Esophagus squamous epithelium (tissue), 5 donors: ENCODE measurements at places on chromosomes 5 and 9.
A peak's percentile ranks its signal among the peaks of the same experiment; 100 is the strongest.

DNA sequence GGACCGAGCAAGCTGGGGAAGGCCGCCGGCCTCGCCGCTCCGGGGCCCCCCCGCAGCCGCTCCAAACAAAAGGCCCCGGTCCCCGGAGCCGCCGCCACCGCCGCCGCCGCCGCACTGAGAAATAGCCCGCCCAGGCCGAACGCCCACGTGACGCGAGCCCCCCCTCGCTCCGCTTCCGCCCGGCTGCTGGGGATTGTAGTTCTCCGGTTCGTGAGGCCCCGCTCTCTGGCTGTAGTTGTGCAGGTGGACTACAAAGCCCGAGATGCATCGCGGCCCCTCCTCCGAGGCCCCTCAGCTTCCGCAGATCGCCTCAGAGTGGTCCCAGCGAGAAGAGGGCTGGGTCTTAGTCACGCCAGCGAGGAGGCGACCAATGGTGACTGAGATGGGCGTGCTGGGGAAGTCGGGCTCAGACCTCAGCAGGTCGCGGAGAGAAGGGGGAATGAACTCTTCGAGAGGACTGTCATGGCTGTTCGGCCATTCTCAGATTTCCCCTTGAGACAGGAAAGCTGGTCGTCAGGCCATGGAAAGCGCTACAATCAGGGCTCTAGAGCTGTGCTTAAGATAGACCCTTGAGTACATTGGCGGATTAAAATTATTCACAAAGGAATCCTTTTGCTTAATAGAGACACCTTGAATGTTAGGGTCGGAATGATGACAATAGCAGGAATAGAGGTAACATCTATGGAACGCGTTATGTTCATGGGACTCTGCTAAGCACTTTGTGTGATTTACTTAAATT is 489 bp upstream of the PANK3 start:
- DNase-seq, result peak; percentile 93

- DNase-seq, result no peak
Observed at GRCh38 chr5:120778491-120779484, 314.7 kb downstream of the PRR16 start.

GRCh38 chr5:72057816-72058215 is 49.5 kb upstream of the MAP1B start:
- DNase-seq, result no peak

DNA sequence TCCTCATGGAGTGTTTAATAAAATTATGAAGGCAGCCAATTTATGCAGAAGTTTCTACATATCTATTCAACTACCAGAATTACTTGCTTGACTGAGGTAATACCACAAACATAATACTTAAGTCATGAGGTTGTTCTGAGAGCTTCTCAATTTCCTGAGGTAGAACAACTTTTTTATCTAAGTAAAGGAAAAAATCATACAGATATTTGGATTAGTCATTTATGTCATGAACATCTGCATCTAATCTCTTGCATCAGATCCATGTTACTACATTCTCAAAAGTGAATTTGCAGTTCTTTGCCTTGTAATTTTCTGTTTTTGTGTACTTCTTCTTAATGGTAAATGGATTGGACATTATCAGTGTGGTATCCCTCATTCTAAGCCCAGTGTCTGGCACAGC is 60.4 kb upstream of the RGMB start:
- no peak for DNase-seq

GRCh38 chr9:113360242-113360842 is 11.0 kb downstream of the BSPRY start:
- no peak for DNase-seq
